Bronchial epithelial cell (primary cell): ENCODE measurements at places on chromosomes 11 and 22. TPM values are rescaled to one million over a fixed set of nuclear protein-coding genes. Genes with fewer than 3 reads are reported as not detected.

DNA sequence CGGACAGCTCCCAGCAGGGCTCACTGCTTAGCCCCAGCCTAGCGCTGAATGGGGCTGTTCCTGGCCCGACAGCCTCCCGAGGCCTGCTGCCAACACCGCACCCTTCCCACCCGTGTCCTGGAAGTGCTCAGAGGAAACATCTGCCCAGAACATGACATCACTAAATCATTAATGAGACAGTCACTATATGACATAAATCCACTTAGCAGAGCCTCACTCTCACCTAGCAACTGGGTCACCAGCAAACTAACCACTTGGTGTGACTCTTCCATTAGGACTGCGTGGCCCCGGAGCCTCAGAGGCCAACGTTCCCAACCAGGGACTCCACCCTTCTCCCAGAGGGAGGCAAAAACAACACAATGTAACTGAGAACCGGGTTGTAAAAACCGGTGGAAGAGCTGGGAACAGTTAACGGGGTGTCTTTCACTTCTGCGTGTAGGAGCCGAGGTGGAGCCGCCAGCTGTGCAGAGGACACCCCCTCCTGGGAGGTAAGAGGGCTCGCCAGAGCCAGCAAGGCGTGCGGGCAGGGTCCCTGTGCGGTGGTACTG is 21.4 kb upstream of the PACSIN2 start:
- no peak for DNase-seq

DNA sequence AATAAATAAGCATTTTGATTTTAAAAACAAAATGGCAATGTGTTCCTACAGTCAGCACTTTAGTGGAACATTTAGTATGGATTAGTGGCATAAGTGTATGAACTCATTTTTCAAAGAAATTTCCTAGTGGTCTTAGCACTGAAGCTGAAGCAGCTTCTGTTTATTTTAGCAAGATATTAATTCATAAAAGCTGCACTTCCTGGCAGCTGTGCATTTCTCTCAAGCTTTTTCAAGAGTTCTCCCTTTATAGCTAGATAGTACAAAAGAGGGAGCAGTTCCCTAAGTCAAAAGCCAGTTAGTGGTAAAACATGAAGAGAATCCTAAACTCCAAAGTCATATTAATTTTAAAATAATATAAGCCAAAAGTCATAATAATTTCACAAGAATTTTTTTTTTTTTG is 1036.0 kb upstream of the CCDC90B start:
- no peak for DNase-seq

DDTL gene
- under 0.01 and 1.2 TPM in 2 replicates for total RNA-seq

DNA sequence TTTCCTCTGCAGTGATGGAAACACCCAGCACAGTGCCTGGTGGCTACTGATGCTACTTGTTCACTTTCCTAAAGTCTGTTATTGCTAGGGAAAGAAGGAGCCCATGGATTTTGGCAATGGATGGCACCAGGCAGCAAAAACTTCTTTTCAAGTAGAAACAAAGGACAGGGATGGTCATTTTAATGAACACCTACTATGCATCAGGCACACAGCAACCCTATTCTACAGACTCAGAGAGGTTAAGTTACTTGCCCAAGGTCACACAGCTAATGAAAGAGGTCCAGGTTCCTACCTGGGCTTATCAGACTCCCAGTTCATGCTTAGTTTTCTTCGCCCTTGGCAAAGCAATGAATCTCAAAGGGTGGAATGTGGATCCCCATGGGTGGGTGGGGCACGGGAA is 36.9 kb upstream of the CD82 start:
- no peak for DNase-seq

SLCO2B1 gene
- total RNA-seq: not detected in 2 replicates

GRCh38 chr11:120134931-120135228 is 3.0 kb downstream of the TRIM29 start:
- no peak for DNase-seq

DNA sequence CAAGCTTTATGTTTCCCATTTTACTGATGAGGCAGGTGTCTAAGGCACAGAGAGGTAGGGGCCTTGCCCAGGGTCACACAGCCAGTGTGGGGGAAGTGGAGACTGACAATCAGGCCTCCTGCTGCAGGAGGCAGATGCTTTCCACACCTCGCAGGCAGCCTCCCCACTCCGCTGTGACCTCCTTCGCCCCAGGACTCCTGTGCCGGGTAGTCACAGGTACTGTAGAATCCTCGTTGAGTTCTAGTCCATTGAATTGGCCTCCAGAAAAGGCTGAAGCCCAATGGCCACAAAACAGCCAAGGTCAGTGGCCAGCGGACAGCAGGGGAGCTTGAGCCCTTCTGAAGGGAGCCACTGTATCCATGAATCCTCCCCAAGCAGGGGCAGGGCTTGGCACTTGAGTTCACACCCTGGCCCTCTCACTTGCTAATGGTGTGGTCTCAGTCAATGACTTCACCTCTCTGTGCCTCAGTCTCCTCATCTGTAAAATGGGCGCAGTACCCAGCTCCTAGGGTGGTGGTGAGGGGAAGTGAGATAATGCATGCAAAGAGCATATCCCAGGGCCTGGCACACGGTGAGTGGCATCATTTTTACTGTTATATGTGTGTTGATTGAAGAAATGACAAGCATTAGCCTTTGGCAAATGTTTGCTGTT is 1.1 kb upstream of the FXYD2 start:
- no peak for DNase-seq

DNA sequence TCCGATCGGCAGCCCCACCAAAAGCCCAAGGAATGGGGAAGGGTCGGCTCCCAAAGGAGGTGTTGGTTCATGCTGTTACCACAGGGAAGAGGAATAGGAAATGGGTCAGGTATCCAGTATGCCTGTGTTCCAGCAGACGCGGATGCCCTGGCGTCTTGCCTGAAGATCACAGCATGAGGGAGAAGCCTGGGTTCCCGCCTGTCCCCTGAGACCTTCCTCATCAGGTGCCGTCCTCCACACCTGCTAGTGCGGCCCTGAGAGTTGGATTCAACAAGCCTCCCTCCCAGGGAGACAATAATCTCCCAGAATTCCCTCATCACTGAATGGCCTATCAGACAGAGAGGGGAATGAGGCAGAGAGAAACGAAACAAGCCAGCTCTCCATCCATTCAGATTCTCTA is 92.2 kb downstream of the SPATA19 start:
- no peak for DNase-seq

GRCh38 chr22:46866591-46866990 is 104.1 kb downstream of the TBC1D22A start:
- DNase-seq: peak; percentile 80

DNA sequence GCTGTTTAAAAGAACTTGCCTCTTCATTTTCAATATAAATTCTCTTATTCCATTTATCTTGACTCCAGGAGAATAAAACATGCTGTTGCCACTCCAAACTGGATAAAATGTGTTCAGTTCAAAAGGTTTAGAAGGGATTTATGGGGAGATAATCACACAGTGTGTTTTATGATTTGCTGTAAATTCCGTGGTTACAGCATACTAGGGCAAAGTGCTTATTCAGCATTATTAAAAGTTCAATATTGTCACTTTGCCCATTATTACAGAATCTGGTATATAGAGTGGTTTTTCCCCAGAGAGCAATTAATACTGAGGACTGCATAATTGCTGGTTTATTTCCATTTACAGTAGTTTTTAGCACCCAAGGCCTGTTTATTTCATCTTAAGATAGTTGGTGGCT is 780.9 kb upstream of the RAG2 start:
- no peak for DNase-seq

- no peak for DNase-seq
Measured at GRCh38 chr11:60724420-60724819, at the start of gene MS4A18. Gene MS4A18, plus strand, starts transcription at chr11:60724720.

- peak; percentile 84 for DNase-seq
Measured at GRCh38 chr22:28316014-28316413, 363.6 kb downstream of the TTC28 start.

GRCh38 chr22:40637183-40638150 is 948 bp upstream of the MRTFA start:
- peak; percentile 79 for DNase-seq

DNA sequence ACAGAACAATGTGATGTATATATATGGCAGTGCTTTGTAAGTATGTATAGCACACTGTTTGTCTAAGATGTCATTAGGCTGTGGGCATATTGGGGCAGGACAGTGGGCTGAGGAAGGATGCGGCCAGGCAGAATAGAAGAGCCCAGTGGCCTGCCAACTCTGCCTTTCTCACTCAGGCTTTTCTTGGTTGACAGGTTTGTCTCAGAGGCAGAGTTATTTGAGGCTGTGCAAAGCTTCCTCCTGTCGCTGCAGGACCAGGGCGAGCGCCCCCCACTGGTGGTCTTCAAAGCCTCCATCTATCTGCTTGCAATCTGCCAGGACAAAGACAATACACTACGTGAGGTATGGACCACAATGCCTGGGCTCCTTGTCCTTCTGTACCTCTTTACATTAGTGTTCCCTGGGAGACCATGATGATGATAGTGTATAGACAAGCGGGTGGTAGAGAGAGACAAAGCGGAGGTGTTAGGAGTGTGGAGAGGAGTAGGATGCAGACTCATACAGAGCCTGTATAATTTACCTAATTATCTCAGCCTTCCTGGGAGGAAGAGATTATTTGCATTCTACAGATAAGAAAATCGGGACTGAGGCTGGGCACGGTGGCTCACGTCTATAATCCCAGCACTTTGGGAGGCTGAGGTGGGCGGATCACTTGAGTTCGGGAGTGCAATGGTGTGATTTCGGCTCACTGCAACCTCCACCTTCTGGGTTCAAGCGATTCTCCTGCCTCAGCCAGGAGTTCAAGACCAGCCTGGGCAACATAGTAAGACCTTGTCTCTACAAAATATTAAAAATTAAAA is 37.3 kb upstream of the CCDC134 start:
- DNase-seq: peak; percentile 87

DSCAML1 gene
- under 0.01 TPM in 1 of 2 replicates, not detected in the other for total RNA-seq

GRCh38 chr11:70759846-70760245 is 361.5 kb downstream of the CTTN start:
- DNase-seq: no peak
